Psoas muscle (tissue), 8 donors: ENCODE measurements at places on chromosomes 11 and 22.
A peak's percentile ranks its signal among the peaks of the same experiment; 100 is the strongest.

GRCh38 chr11:2927851-2928604, 1.2 kb downstream of the PHLDA2 start:
- peak; percentile 18 for DNase-seq

GRCh38 chr11:97764605-97765004, 1256.1 kb upstream of the CNTN5 start:
- no peak for DNase-seq

DNA sequence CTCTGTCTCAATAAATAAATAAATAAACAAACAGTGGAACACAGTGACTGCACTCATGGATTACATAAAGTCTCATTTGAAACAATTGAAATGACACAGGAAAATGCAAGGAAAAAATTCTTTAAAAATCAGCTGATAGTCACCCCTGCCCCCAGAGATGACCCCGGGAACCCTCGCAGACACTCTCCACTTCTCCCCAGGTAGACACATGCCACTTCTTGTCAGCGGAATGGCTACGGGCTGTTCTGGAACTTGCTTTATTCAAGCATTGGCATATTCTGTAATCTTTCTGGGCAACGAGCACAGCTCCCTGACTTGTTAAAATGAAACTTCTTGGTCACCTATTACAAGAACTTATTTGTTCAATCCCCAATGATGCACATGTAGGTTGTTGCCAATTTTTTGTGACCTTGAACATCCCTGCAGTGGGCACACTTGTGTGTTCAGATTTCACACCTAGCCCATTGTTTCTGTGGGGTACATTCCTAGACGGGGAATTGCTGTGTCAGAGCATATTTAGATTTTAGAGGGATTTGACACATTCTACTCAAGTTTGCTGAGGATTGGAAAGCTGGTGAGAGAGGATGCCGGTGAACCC, 32.8 kb downstream of the MYEOV start:
- no peak for DNase-seq

DNA sequence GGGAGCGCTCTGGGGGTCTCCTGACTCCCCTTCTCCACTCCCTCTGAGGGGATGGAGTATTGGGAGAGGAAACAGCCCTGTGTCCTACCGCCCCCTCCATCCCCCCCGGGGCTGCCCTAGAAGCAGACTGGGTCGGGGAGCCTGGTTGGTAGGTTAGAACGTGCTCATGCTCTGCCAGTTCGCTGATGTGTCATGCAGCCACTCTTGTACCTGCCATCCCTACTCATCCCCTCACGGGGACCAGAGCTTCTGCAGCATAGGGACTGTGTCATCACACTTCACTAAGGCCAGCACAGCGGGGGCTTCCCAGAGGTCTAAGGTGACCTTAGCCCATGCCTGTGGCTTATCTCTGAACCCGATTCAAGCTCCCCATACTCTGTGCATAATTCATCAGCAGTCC, 4.7 kb downstream of the KCNJ1 start:
- DNase-seq: no peak

GRCh38 chr11:63896071-63896470, 20.9 kb downstream of the RCOR2 start:
- DNase-seq: no peak

DNA sequence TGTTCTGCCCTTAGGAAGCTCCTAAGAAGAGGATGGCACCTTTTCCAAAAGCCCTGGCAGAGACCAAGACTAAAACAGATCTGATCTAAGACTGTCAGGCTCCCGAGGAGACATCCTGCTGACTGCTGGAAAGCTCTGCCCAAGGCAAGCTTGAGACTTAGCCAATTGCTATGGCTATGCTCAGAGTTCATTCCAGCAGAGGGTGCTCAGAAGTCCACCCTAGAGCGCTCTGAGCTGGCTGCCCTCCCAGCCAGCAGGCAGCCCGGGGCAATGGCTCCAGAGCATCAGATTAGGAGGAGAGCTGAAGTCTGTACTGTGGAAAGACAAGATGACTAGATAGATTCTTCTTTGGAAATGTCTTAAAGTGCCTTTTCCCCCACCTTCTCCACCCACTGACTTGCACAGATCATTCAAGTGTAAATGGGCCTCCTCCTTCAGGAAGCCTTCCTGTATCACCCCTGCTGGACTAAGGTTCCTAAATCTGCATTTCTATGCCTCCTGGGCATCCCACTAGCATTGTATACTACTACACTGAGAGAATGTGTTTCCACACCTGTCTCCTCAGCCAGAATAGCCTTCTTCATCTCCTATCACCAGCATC, 23.4 kb downstream of the LRRC55 start:
- no peak for DNase-seq

- peak; percentile 74 for DNase-seq
Measured at GRCh38 chr11:133787379-133788141, 57.8 kb downstream of the SPATA19 start.

DNA sequence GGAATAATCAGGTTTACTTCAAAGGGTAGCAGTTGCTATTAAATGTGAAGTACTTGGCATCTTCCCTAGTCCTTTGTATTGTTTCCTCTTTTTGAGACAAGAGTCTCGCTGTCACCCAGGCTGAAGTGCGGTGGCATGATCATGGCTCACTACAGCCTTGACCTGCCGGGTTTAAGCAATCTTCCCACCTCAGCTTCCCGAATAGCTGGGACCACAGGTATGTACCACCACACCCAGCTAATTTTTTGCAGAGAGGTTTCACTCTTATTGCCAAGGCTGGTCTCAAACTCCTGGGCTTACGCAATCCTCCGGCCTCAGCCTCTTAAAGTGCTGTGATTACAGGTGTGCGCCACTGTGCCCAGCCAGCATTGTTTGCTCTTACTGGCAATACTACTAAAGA, 36.2 kb upstream of the RAPSN start:
- no peak for DNase-seq

- no peak for DNase-seq
Measured at GRCh38 chr11:2390725-2391151, 9.8 kb upstream of the TSSC4 start.

- DNase-seq: no peak
Measured at GRCh38 chr11:120060512-120060911, 77.4 kb downstream of the TRIM29 start.
